ENCODE measurements at places on chromosomes 11 and 22.

GRCh38 chr11:112751772-112752171 lies 209.4 kb upstream of the NCAM1 start:
- DNase-seq = no peak

GRCh38 chr11:35747668-35748067 lies 85.1 kb downstream of the TRIM44 start:
- no peak for DNase-seq

- DNase-seq = peak; percentile 70
Measured at GRCh38 chr22:17536269-17536668, 27.0 kb upstream of the SLC25A18 start.

DNA sequence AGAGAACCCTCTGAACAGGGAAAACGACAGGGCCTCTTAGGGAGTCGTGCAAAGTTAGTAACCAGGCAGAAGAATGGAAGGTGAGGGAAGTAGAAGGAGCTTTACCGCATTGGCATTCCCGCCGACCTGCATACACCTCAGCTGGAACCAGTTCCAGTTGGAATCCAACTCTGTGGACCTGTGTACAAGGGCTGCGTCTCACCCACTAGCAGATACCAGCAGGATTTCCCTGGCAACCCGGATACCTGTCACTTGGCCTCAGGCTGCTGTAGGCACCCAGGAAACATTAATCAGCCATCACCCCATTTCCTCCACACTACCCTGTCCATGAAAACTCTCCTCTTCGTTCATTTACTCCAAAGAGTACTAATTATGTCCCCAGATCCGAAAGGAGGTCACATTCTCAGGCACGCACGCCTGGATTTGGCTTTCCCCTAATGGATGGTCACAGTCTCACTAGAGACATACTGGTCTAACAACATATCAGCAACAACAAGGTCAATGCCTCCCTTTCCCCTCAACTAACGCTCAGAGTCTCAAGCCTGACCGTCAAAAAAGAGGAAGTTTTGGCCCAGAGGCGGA lies 842 bp downstream of the ARFGAP2 start:
- no peak for DNase-seq

- DNase-seq = no peak
Measured at GRCh38 chr11:21888814-21889213, 304.1 kb upstream of the ANO5 start.

DNA sequence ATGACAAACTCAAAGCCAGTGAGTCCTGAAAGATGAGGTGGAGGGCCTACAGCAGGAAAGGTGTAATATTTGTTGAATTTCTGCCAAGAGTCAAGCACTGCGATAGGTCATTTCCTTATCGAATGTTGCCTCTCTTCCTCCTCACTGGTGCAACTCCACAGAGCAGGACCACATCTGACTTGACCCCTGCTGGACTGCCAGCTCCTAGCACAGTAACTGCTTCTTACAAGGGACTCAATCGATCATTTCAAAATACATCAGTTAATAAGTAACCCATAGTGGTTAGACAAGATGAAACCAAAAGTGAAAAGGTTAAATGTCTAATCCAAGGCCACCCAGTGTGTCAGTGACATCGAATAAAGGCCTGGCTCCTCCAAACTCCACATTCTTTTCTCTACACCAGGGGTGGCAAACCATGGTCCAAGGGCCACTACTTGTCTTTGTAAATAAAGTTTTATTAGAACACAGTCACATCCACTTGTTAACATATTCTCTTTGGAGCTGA lies 98.5 kb upstream of the CSNK2A3 start:
- no peak for DNase-seq

DNA sequence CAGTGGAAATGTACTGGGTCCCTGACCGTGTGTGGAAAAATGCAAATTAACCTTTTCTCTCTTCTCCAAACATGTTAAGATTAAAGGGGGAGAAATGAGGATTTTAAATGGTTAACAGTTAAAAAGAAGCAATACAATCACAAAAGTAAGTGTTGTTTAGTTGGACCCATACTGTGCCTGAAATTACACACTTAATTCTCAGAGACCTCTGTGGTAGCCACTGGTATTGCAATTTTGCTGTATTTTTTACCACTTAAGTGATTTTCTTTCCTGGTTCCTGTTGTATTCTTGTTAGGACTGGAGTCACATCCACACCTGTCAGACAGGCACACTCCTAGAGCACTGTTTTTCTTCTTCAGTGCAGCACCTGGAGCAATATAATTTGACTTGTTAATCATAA lies 179.6 kb upstream of the PDGFD start:
- no peak for DNase-seq

- no peak for DNase-seq
Measured at GRCh38 chr22:39686776-39687525, 116.4 kb downstream of the CACNA1I start.

DNA sequence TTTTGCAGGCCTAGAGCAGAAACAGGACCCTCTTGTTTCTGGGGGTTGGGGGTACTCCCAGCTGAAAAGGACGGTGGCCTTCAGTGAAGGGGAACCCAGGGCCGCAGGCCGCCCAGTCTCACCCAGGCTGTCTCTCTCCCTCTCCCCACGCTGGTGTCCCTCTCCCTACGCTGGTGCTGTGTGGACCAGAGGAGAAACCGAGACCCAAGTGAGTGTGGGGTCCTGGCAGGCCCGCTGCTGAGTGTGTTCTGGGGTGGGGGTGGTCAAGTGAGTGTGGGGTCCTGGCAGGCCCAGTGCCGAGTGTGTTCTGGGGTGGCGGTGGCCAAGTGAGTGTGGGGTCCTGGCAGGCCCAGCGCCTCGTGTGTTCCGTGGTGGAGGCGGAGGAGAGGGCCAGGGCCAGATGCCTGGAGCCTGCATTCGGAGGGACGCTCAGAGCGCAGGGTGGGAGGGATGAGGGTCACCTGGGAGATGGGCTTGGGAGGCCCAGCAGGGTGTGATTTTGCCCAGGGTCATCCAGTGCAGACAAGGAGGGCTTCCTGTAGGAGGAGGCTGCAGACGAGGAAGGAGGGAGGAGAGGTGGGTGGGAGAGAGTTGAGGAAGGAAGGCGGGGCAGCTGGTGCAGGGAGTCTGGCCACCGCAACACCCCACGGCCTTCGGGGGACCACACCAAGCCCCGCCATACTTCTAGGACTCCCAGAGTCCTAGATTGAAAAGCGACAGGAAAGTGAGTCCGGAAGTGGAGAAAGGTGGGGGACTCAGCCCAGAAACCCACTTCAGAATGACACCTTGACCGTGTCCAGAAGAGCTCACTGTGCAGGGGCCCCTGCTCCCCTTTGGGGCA lies 10.3 kb downstream of the TNNT3 start:
- DNase-seq = no peak

- no peak for DNase-seq
Measured at GRCh38 chr11:2133241-2134021, 5.8 kb downstream of the IGF2 start.

- DNase-seq = peak; percentile 98
Measured at GRCh38 chr11:8911029-8911823, at the start of gene AKIP1. TSS of gene AKIP1 (plus strand) at chr11:8911189. CDS start at chr11:8911450, 261 bp downstream.

GRCh38 chr22:47452184-47452583 lies 689.7 kb downstream of the TBC1D22A start:
- DNase-seq = no peak

DNA sequence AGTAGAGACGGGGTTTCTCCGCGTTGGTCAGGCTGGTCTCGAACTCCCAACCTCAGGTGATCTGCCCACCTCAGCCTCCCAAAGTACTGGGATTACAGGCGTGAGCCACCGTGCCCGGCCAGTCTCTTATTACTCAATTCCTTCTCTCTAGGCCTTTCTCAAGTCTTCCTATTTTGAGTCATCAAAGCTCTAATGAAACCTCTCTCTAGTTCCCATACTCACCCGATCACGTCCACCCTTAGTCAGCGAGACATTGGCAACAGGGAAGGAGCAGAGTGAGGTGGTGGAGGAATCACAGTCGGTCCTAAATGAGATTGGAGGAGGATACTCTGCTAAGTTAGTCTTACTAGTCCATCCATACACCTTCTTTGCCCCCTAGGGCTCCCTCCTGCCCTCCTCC lies 5.0 kb downstream of the BSCL2 start:
- no peak for DNase-seq

DNA sequence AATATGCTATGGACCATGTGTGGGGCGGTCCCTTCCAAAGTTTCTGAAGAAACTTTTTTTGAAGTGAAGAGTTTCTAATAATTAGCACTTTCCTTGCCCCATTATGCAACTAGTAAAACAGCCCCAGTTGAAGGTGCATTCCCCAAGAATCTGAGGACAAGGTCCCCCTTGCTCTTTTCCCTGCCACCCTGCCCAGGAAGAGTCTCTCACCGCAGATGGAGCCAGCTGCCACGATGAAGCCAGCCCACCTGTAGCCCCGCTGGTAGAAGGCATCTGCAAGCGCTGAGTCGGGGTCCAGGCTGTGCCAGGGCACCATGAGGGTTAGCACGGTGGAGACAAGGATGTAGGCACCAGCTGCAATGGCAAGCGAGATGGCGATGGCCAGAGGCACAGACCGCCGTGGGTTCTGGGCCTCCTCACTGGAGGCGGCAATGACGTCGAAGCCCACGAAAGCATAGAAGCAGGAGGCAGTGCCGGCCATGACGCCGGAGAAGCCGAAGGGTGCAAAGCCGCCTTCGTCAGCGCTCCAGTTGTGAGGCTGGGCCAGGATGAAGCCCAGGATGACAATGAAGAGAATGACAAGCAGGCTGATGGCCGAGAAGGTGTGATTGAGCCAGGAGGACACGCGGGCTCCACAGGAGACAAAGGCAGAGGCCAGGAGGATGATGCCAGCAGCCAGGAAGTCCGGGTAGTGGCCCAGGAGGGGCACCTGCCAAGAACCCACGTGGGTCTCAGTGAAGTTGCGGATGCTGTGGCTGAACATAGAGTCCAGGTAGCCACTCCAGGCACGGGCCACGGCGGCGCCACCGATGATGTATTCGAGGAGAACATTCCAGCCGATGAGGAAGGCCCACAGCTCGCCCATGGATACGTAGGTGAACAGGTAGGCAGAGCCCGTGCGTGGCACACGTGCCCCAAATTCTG lies 1.5 kb downstream of the SLC7A4 start:
- no peak for DNase-seq

GRCh38 chr11:103297900-103298299 lies 188.7 kb downstream of the DYNC2H1 start:
- no peak for DNase-seq

DNA sequence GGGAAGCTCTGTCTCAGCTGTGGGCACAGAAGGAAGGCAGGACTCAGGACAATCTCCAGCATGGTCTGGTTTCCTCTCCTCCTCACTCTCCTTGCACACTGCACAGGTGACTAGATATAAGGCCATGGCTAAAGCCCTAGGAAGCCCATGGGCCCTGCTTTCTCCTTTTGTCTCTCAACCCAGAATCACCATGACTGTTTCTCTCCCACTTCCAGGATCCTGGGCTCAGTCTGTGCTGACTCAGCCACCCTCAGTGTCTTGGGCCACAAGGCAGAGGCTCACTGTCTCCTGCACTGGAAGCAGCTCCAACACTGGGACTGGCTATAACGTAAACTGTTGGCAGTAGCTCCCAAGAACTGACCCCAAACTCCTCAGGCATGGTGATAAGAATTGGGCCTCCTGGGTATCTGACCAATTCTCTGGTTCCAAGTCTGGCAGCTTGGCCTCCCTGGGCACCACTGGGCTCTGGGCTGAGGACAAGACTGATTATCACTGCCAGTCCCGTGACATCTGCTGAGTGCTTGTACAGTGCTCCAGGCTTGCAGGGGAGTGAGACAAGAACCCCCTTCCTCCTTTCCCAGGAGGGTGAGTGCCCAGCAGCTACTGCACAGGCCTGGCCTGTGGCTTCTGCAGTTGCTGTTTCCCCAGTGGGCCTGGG lies 104.0 kb upstream of the TOP3B start:
- no peak for DNase-seq

Measured in right forelimb (tissue), 1 donor.